ENCODE measurements at places on chromosomes 5 and 9.

GRCh38 chr5:115068239-115069086 lies 101.2 kb downstream of the TRIM36 start:
- no peak for DNase-seq

DNA sequence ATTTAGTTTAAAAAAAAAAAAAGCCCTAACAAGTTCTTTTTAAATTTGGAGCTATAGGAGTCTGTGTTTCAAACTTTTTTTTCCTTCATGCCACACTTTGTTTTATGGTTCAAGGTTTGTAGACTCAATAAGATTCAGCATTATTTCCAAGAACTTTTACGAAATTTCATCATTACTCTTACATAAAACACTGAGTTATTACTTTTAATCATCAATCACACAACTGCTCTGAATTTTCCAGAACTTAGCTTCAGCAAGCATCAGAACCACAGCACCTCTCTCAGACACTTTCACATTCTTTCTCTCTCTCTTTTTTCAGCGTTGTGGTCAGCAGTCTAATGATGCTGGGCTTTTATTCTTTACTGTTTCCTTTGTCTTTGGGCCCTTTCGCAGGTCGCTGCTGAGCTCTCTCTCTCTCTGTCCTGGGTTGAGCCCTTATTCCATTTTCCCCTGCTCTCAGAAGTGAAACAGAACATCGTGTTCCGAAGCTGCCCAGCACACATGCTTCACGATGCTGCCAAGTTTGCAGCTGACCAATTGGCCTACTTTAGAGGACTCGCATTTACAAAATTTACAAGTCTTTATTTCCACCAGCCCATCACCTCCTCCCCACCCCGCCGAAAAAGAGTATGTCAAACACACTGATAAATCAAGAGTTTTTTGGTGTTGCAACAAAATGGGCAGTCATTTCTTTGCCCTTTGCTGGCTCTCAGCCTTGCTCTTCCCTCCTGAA lies 44.6 kb upstream of the PIK3R1 start:
- no peak for DNase-seq

GRCh38 chr9:16708656-16709435 lies 161.6 kb downstream of the BNC2 start:
- no peak for DNase-seq

- DNase-seq, result no peak
Measured at GRCh38 chr9:2781336-2781735, 62.6 kb downstream of the PUM3 start.

DNA sequence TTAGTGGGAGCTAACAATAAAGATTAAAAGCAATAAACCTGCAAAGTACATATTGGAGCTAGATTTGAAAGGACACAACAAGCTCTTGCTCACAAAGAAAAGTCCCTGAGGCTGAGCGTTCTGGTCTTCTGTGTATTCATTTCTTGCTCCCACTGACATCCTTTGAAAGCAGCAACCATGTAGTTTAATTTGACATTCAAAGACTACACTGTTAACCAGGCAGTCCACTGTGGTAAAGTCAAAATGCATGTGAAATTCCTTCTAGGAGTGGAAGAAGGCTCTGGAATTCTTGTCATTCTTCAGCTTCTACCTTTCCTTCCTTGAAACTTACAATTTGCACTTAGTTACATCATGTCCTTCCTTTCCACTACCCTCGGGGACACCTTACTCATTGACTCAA lies 480.7 kb downstream of the CSNK1G3 start:
- DNase-seq, result no peak

GRCh38 chr9:121797081-121797480 lies 145.6 kb downstream of the DAB2IP start:
- DNase-seq, result no peak

DNA sequence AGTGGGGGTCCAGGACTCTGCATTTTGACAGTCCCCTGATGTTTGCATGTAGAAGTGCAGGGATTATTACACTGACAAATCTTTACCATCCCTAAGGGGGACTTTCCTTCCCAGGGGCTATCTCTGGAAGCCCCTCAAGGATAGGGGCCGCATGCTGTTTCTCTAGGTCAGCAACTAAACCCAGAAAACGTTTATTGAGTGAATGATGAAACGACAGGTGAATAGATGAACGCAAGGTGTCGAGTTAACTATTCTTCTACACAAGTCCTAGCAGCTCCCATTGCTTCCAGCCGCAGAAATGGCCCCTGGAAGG lies 281 bp upstream of the HSD17B4 start:
- no peak for DNase-seq

DNA sequence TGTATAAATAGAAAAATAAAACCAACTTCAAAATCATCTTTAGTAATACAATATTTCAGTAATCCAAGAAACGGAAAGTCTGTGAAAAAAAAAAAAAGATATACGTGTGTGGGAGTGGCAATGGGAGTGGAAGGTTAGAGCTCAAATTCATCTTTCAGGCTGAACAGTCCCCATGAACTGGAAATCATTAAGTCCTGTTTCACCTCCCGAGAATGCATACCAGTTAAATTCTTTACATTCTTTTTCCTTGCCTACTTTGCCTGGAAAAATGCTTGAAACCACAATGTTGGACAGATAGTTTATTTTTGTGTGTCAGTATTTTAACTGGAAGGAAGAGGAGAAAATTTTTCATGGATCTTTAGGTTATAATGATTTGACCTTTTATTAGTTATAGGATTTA lies 166.8 kb downstream of the MUSK start:
- DNase-seq, result no peak

- DNase-seq, result no peak
Measured at GRCh38 chr5:5315068-5315980, 107.2 kb upstream of the ICE1 start.

DNA sequence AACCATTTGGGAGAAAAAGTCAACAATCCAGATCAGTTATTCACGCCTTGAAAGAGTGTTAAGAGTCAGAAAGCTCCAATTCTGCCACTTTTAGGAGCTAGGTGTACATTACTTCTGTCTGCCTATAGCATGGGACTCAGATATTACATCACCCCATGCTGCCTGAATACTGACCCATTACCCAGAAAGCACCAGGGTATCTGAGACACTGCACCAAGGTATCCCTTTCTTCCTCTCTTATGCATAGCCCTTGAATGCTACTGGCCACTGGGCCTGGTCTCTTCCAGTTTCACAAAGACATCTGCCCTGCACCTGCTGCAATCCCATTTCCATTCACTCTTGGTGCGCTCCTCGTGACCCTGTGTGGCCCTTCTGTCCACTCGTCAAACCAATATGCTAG lies 2.6 kb downstream of the STRBP start:
- no peak for DNase-seq

DNA sequence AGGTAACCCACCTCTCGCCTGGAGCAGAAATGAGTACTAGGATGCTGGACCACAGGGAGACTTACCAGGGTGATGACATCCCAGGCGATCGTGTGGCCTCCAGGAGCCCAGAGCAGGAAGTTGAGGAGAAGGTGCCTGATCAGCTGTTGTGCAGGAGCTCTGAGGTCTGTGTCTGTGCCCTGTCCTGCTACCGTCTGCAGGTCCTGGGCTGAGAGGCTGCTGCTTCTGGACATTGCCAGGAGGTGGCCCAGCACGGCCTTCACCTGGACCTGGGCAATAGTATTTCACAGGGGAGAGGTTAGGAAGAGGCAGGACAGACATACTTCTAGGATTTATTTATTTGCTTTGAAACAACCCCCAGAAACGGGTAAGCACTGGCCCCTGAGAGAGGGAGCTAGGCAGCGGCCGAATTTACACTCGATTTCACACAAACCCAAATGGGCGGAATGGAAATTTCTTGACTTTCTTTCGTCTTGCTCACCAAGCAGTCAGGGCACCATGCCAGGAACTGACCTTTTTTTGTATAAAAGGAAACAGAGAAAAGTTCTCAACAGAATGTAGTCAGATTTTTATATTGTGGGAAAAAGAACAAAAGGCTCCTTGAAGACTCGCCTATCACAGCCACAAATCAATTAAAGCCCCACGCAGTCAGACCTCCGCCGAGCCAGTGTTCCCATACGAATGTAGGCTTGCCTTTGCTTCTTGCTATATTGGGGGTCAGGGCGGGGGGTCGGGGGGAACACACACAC lies 210.3 kb downstream of the FANCC start:
- DNase-seq, result no peak

DNA sequence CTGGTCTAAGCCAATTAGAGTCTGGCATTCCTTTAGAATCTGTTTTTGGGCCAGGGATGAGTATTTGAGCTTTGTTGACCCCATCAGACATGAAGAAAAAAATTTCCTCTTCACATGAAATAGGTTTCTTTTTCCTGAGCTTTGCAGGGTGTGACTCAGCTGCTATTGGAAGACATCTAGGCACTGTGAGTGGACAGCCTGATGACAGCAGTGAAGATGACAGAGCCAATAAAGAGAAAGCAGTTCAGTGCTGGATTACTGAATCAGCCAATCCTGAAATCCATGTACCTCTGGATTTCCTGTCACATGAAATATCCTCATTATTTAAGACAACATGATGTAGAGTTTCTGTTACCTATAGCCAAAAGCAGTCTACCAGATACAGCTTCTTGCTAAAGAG lies 51.3 kb upstream of the GRIA1 start:
- no peak for DNase-seq

DNA sequence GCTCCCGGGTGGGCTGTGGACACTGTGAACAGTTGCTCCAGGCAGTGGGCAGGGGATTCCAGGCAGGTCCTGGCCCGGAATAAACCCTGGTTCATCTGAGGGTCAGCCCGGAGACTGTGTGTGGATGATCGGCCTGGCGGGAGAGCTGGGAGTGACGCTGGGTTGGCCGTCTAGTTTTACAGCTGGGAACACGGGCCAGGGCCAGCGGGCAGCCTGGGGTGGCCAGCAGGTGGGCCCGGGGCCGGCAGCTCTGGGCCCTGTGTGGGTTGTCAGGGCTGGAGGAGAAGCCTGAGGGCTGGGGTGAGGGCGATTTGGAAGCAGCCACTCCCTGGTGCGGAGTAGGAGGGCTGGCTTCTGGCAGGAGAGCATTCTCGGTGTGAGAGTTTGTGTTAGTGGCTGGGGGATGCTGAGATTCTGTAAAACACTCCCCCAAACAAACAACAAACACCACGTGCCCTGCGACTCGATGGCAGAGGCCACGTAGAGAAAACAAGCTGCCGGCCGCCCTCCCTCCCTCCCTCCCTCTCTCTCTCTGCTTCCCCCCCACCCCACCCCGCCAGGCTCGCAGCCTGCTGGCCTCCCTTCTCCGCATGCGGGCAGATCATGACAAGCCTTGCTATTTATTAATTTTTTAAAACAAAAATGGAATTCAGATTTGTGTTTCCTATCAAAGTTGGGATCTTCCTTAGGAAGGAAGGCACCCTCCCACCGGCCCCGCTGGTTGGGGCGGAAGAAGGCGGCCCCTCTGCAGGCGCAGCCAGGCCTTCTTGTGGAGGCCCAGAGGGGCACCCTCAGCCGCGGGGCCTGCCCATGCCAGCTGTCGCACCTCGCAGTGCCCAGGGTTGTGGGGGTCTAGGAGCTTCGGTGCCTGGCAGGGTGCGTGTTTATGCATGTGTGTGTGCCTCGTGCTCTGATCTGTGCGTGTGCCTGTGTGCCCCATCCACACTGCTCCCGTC lies 49.5 kb downstream of the RXRA start:
- DNase-seq, result no peak

- DNase-seq, result peak; percentile 66
Measured at GRCh38 chr9:93962561-93963440, 7.6 kb upstream of the BARX1 start.

All from activated T-helper 9 cell treated with anti-CD3 and anti-CD28 coated beads, Interleukin-2, amount 50 U/mL, for 16 hours (primary cell).